ENCODE measurements at places on chromosomes 16 and 17. TPM values are rescaled to one million over a fixed set of nuclear protein-coding genes. Genes with fewer than 3 reads are reported as not detected.

Gene PMP22
- total RNA-seq = 20.5 TPM

Gene CDRT15
- total RNA-seq = not detected

Gene CD68
- total RNA-seq = 7.5 TPM

Gene OTOP3
- not detected for total RNA-seq

Gene CIBAR2
- total RNA-seq = not detected

Gene CCDC154
- 1.4 TPM for total RNA-seq
